Gastroesophageal sphincter (tissue), 4 donors: ENCODE measurements at places on chromosomes 3 and 15.
A peak's percentile ranks its signal among the peaks of the same experiment; 100 is the strongest.

GRCh38 chr15:101315736-101316135 is 20.7 kb upstream of the SNRPA1 start:
- H3K4me3 ChIP-seq, result no peak overlapping the region
- H3K36me3 ChIP-seq, result no peaks in the 10 kb centered on the region
- no peak for ATAC-seq
- no peaks in the 10 kb centered on the region for H3K4me1 ChIP-seq
- H3K27ac ChIP-seq, result no peak overlapping the region

DNA sequence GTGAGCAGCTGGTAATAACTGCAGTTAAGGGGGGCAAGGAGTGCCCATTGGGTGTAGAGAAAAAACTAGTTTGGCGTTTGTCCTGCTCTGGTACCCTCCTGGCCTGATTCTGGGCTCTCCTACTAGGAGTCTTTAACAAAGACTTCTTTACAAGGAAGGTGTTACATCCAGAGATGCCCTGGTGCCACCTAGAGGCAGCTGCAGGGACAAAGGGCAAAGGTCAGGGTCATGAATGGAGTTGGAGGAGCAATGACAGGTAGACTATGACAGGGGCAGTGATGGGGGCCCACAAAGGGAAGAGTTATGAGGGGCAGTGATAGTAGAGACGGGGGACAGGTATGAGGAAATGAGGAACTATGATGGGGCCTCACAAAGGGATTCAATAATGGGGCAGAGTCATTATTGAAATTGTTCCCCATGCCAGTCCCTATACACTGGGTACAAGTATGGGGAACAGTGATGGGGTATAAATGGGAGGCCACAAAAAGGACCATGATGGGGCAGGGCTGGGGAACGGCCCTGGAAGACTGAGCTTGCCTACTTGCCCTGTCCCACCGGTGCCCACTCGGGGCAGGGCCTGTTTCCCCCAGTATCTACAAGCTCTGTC is 7.9 kb downstream of the CCDC71 start:
- H3K27me3 ChIP-seq, result no peaks in the 10 kb centered on the region
- no peak overlapping the region for H3K27ac ChIP-seq
- no peak overlapping the region for H3K4me3 ChIP-seq
- no peaks in the 10 kb centered on the region for H3K4me1 ChIP-seq
- peaks cover 22% of the 10 kb centered on the region for H3K36me3 ChIP-seq
- peak; percentile 25 for ATAC-seq

- ATAC-seq, result no peak
- H3K4me1 ChIP-seq, result no peaks in the 10 kb centered on the region
- no peak overlapping the region for H3K27ac ChIP-seq
- H3K36me3 ChIP-seq, result no peaks in the 10 kb centered on the region
These were observed 387.5 kb downstream of the NLGN1 start for GRCh38 chr3:173785004-173785403.

DNA sequence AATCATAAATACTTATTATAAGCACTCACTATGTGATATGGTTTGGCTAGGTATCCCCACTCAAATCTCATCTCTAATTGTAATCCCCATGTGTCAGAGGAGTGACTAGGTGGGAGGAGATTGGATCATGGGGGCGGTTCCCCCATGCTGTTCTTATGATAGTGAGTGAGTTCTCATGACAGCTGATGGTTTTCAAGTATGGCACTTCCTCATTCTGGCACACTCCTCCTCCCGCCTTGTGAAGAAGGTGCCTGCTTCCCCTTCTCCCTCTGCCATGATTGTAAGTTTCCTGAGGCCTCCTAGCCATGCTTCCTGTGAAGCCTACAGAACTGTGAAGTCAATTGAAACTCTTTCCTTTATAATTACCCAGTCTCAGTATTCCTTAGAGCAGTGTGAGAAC is 53.3 kb upstream of the CHMP2B start:
- no peak overlapping the region for H3K4me3 ChIP-seq
- H3K27ac ChIP-seq, result no peak overlapping the region
- no peaks in the 10 kb centered on the region for H3K36me3 ChIP-seq
- H3K4me1 ChIP-seq, result no peaks in the 10 kb centered on the region
- no peaks in the 10 kb centered on the region for H3K27me3 ChIP-seq
- no peak for ATAC-seq

DNA sequence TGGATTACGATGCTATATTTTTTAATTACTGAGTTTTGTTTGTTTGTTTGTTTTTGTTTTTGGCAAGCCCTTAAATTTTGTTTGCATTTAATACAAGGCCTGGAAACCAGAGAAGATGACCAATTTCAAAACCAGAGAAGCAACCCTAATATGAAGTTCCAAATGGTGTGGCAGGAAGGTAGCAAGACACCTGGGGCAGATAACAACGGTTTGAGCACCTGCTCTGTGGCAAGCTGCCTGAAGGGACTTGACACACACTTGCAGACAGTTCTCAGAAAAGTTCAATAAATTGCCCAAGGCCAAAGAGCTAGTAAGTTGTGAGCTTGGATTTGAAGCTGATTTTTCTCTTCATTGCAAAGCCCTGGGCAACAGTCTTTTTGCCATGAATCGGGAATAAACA is 151.2 kb upstream of the UBE2E1 start:
- H3K27me3 ChIP-seq, result no peaks in the 10 kb centered on the region
- H3K27ac ChIP-seq, result no peak overlapping the region
- H3K4me3 ChIP-seq, result no peak overlapping the region
- no peak for ATAC-seq

DNA sequence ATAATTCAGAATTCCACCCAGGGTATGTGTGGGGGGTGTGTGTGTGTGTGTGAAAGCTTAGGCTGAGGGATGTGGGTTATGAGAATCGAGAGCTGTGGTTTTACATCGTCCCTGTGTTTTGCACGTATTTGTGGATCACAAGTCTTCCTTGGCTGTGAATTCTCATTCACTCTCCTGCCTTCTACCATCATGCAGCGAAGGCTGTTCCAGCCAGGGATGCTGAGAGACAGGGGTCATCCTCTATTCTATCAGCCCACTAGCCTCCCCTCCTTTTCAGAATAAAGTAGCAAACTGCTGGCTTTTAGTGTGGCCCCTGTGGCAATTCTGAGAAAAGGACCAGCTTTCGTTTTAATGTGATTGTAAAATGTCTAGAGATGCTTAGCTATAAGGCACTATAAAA is 460.6 kb upstream of the NR2F2 start:
- no peak overlapping the region for H3K4me3 ChIP-seq
- H3K36me3 ChIP-seq, result no peaks in the 10 kb centered on the region
- ATAC-seq, result no peak
- H3K27me3 ChIP-seq, result no peaks in the 10 kb centered on the region

- no peaks in the 10 kb centered on the region for H3K36me3 ChIP-seq
- peak; percentile 75 for ATAC-seq
- no peaks in the 10 kb centered on the region for H3K4me1 ChIP-seq
- peak overlapping the region; percentile 61 for H3K27ac ChIP-seq
These were observed 43.9 kb downstream of the MEIS2 start for GRCh38 chr15:37056177-37057121.

GRCh38 chr15:41798607-41799487 is 24.6 kb downstream of the MAPKBP1 start:
- H3K4me3 ChIP-seq, result no peak overlapping the region
- peaks cover 26% of the 10 kb centered on the region for H3K36me3 ChIP-seq
- H3K27me3 ChIP-seq, result no peaks in the 10 kb centered on the region
- ATAC-seq, result no peak
- peak overlapping the region; percentile 14 for H3K27ac ChIP-seq

DNA sequence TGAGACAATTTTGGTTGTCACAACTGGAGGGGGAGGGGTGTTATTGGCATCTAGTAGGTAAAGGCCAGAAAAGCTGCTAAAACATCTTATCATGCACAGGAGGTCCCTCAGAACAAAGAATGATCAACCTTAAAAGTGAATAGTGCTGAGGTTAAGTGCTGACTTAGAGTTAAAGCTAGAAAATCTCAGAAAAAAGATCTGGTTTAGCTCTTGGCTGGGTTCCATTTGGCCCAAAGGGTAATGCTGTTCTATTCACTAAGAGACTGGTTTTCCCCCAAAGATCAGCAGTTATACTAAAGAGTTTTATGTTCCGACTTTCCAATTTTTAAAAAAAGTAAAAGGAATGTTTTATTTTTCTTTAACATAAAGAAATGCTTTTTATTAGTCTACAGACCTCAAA is 15.6 kb downstream of the DCBLD2 start:
- H3K27me3 ChIP-seq, result no peaks in the 10 kb centered on the region
- no peak for ATAC-seq
- H3K4me1 ChIP-seq, result peaks cover 56% of the 10 kb centered on the region
- peaks cover 4% of the 10 kb centered on the region for H3K36me3 ChIP-seq

- no peaks in the 10 kb centered on the region for H3K27me3 ChIP-seq
- ATAC-seq, result no peak
- peaks cover 3% of the 10 kb centered on the region for H3K36me3 ChIP-seq
- no peak overlapping the region for H3K27ac ChIP-seq
- no peak overlapping the region for H3K4me3 ChIP-seq
These were observed 18.8 kb downstream of the AMOTL2 start for GRCh38 chr3:134355416-134355815.

DNA sequence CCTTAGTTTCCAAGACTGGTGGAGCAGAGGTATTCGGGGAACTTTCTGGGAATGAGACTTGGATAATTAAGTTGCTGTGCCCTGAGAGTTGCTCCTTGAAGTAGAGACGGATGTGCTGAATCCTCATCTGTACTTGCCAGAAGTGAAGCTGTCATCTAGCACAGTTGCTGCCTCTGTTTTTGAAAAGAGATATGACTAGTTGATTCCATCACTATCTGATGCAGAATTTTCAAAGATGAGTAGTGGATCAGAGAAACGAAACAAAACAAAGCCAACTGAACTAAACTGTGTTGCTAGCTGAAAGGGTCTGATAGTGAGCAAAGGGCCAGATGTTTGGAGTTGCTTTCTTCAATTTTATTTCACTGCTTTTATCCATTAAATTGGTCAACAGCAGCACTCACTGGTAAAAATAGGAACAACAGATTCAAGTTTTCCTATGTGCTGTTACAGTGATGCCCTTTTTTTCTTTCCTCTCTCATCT is 52.7 kb downstream of the MITF start:
- H3K27ac ChIP-seq, result peak overlapping the region; percentile 62
- H3K4me1 ChIP-seq, result peaks cover 11% of the 10 kb centered on the region
- ATAC-seq, result peak; percentile 57

- no peak overlapping the region for H3K4me3 ChIP-seq
- ATAC-seq, result no peak
- no peak overlapping the region for H3K27ac ChIP-seq
- H3K4me1 ChIP-seq, result peaks cover 14% of the 10 kb centered on the region
These were observed 162.0 kb upstream of the STT3B start for GRCh38 chr3:31370681-31371080.

DNA sequence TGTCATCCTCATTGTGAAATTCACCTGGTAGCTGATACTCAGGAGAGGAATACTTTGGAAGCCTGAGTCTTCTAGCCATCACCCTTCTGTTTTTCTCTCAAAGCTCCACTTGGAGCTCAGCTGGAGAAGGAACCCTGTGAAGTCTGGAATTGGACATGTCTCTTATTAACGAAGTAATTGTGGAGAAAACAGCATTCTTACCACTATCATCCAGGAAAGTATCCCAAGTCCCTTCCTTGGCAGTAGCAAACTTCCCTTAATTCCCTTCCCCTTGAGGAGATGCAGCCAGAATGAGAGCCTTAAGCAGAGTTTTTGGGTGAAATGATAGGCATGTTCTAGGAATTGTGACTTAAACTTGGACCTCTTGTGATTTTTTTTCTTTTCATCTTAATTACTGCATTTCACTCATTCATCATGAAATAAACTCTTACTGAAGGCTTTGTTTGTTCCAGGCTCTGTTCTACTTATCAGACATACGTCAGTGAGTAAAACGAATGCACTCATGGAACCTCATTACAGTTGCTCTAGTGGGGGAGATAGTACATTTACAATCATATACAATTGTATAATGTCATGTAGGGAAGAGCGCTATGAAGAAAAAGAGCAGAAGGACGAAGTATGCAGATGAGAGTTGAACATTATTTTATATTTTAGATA is 30.5 kb upstream of the TCF12 start:
- H3K36me3 ChIP-seq, result no peaks in the 10 kb centered on the region
- H3K4me1 ChIP-seq, result peaks cover 6% of the 10 kb centered on the region
- peak overlapping the region; percentile 98 for H3K27ac ChIP-seq
- no peaks in the 10 kb centered on the region for H3K27me3 ChIP-seq

- H3K36me3 ChIP-seq, result no peaks in the 10 kb centered on the region
- H3K4me3 ChIP-seq, result no peak overlapping the region
- H3K27ac ChIP-seq, result no peak overlapping the region
- no peaks in the 10 kb centered on the region for H3K27me3 ChIP-seq
- ATAC-seq, result no peak
These were observed 32.5 kb upstream of the CHRNB4 start for GRCh38 chr15:78673476-78673875.

DNA sequence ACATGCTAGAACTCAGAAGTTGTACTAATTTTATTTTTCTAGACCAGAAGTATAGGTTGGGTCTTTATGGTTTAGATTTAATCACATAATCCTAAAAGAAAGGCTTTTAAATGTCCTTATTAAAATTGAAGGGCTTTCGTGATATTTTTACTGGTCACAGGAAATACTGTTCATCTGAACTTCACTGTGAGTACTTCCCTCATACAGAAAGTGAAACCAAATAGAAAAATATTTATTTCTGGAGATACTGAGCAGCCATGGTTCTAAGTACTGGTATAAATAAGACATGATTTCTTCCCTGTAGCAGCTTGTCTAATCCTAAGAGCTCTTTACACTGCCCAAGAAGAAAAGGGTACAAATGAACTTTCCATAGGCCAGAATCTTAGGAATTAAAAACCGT is 2.0 kb downstream of the SNRK start:
- H3K4me1 ChIP-seq, result peaks cover 72% of the 10 kb centered on the region
- H3K27ac ChIP-seq, result peak overlapping the region; percentile 97
- no peak for ATAC-seq
- H3K36me3 ChIP-seq, result no peaks in the 10 kb centered on the region
- no peaks in the 10 kb centered on the region for H3K27me3 ChIP-seq

- H3K36me3 ChIP-seq, result no peaks in the 10 kb centered on the region
- H3K4me1 ChIP-seq, result peaks cover 12% of the 10 kb centered on the region
- H3K27ac ChIP-seq, result no peak overlapping the region
- H3K4me3 ChIP-seq, result peak overlapping the region; percentile 53
- peaks cover 18% of the 10 kb centered on the region for H3K27me3 ChIP-seq
- ATAC-seq, result peak; percentile 32
These were observed 28.1 kb downstream of the NR1I2 start for GRCh38 chr3:119810018-119810435.

DNA sequence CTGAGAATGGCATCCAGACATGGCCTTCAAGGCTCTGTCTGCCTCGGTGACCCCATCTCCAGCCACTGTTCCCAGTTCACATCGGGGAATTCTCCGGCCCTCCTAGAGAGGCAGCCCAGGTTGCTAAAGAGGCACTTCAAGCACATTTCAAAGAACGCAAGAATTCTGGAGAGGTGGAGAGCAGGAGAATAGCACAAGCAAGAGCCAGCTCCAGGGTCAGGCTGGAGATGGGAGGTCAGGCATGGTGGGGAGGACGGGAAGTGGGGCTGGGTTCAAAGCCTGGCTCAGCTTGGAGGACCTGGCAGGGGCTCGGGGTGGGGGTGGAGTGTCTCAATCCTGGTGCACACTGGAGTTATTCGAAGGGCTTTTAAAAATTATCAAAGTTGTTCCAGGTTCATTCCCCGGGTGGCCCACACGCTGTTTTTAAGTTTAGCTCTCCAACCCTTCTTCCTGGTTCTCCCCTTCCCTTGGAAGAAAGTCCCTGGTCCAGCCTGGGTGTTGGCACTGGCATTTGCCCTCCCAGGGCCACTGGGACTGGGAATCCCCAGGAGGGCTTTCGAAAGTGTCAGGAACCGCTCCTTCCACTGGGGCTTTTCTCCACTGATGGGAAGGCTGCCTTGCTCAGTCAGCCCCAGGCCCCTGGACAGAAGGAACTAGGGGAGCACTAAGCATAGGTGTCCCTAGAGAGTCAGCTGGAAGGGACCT is 35.8 kb downstream of the ZNF710 start:
- H3K36me3 ChIP-seq, result no peaks in the 10 kb centered on the region
- no peak for ATAC-seq
